ENCODE measurements at places on chromosomes 11 and 22.

GRCh38 chr22:47369020-47369419, 606.6 kb downstream of the TBC1D22A start:
- no peak for DNase-seq

DNA sequence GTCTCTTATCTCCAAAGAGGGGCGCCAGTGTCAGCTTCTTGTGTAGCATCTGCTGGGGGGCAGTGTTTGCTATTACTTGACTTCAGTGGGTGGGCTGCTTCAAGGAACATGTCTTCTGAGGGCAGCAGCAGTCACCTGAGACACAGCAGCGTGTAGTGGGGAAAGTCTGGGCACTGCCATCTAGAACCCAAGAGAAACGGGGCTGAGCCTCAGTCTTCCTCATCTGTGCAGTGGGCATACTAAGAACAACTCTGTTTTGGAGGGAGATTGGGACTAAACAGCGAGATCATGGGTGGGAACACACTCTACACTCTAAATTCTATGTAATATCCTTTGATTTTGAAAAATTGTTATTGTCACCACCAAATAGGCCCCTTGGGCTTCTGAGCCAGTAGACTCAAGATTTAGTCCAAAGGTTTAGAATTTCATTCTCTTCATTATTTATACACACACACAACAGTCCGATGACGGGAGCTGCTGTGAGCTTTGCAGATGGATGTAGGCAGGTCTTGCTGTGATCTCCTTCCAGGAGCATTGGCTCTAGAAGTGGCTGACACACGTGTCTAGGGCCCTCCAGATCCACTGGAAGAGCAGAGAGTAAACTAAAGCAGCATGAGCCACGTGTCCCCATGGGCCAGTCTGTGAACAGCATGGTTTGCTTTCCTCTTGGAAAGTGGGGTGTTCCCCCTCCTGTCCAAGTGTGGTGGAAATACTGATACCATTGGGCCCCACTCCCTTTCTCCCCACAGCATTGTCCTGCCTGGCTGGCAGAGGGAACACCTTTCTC, 51.8 kb downstream of the TRAF6 start:
- no peak for DNase-seq

- DNase-seq, result no peak
These were observed 68.6 kb downstream of the PHF21B start for GRCh38 chr22:44941207-44941606.

GRCh38 chr11:94700622-94701021, 67.5 kb upstream of the AMOTL1 start:
- no peak for DNase-seq

DNA sequence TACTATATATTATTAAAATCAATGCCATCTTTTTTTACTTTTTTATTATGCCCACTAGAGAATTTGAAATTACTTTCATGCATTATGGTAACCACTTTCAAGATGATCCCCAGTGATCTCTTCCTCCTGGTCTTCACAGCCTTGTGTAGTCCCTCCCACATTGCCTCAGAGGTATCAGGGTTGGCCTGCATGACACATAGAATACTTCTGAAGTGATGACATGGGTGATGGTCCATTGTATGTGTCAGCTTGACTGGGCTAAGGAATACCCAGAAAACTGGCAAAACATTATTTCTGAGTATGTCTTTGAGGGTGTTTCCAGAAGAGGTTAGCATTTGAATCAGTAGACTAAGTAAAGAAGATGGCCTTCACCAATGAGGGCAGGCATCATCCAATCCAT, 14.2 kb upstream of the ISX start:
- no peak for DNase-seq

GRCh38 chr11:59144096-59144495, 1.4 kb downstream of the FAM111A start:
- no peak for DNase-seq

- DNase-seq, result peak; percentile 40
These were observed 25.7 kb downstream of the DRD4 start for GRCh38 chr11:662689-663274.

DNA sequence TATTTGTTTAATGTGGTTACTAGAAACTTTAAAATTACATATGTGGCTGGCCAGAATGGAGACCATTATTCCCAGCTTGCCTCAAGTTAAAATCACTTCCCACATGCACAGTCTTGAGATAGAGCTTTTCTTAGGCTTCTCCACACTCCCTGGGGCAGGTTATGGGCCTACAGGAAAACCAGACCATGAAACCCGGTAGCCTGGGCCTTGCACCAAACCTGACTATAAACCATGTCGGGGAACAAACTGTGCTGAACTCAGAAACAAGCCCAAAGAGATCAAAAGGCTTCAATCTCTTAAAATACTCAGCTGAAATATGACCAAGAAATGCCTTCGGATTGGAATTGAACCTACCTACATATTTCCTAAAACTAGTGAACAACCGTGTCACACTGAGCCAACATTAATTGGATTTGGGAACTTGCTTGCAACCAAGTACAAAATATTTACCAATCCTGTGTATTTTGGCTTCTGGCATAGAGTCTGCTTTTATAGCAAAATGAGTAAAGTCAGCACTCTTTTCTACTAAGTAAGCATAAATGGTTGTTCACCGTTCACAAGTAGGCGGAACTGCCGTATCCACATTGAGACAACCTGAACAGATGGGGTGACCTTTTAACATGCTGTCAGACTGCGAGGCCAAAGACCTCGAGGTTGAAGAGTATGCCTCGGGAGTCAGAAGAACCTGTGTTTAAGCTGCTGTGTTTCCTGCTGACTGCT, 199.5 kb downstream of the FAM76B start:
- no peak for DNase-seq

- DNase-seq, result peak; percentile 3
These were observed 169.9 kb downstream of the CTTN start for GRCh38 chr11:70568035-70568813.

DNA sequence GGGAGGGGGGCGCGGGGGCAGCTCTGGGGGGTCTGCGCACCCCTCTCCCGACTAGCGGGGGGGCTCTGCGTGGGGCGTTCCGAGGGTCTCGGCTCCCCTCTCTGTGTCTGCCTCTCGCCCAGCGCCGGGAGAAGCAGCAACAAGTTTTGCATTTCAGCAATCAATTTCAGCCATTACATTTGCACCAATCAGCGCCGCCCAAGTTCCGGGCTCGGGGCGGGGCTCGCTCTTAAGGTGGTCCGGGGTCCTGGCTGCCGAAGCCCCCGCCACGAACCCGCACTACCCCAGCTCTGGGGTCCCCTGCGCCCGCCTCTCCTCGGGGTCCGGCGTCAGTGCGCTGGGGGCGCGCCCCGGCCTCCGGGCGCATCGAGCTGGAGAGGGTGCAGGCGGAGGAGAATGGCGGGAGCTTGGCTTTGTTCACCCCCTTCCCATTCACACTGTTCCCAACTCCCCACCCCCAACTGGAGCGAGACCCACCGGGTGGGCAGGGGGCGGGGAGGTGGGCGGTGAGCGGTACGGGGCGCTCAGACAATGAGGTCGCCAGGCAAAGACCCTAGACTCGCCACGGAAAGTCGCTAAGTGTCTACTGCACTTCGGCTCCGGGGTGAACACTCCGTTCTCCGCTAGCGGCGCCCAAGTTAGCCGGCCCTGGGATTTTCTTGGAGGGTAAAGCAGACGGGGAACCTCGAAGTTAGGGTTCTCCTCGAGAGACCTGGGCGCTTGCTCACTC, at the start of gene MN1:
TSS of gene MN1 (minus strand) at position 141 of the 730 bp plus-strand sequence. CDS start 1,213 bp downstream, outside the sequence.
- DNase-seq, result peak; percentile 63

DNA sequence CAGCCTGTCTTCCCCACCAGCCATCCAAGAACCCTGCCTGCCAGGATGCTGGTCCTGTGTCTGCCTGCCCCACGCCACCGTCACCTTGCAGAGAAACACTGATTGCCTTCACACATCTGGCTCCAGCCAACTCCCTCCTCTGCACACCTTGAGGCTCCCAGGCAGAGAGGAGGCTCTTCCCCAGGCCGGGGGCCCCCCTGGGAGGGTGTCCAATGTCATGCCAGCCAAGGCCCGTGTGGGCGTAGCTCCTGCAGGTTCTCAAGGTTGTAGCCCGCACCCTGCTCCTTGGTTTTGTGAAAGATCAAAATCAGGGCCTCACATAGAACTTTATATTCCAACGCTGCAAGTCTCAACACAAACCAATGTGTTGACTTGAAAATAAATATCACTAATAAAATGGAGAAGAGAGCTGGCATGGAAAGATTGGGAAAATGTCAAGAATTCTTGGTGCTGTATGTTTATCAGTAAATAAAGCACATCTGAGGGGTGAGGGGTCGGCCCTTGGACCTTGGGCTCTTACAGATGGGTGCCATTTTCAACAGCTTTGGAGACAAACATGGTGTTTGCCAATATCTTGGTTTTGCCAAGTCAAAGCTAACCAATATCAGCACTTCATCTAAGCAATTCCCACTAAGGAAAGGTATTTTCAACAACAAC, 6.7 kb upstream of the PPARA start:
- no peak for DNase-seq

DNA sequence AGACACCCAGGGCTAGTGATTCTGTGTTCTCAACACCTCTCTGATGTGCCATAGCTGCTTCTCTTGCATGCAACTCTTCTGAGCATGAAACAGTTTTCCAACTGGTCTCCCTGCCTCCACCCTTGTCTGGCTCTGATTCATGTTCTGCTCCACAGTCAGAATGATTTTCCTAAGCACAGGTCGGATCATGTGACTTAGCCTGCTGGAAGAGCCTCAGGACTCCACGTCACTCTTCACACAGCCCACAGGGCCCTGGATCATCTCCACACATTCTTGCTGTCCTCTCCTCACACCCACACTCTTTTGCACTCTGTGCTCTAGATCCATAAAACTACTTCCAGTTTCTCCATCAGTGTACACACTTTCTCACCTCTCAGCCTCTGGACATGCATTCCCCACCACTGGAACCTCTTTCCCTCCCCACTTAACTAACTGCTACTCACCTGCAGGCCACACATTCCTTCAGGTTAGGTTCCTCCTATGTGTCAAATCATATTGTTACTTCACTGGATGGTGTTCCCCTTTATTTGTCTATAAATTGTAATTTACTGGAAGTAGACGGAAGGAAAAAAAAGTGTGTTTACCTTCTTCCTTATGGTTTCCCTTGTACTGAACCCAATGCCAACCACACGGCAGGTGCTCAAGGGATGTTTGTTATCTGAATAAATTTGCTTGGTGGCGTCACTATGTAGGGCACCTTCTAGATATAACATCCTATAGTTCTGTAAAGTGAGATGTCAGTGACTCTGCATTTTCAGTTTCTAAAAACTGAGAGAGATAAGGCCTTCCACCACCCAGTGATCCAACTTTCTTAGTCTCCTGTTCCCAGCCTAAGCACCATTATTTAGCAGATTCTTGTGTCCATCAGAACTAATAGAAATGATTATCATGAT, 133.7 kb downstream of the ETS1 start:
- no peak for DNase-seq

DNA sequence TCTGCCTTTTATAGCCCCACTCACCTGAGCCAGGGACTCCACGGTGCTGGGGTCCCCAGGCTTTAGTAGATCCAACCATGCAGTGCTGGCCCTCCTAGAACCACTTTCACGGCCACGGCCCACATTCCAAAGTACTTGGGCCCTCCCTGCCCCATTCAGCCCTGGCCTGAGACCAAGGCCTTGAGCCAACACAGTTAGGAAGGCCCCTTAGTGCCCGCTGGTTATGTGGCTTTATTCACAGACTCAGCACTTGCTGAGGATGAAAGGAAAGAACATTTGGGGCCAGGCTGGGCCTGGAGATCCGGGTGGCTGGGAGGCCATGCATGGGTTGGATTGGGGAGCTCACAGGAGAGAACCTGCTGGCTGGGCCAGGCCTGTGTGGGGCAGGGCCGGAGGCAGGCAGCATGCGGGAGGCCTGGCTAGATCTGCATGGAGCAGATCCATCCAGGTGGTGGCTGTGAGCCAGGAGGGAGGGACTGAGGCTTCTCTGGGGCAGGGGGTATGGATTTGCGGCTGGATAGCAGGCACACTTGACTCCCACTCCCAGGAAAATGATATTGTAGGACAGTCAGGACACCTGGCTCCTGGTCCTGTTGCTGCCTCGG, 12.6 kb downstream of the CHRM1 start:
- DNase-seq, result no peak

DNA sequence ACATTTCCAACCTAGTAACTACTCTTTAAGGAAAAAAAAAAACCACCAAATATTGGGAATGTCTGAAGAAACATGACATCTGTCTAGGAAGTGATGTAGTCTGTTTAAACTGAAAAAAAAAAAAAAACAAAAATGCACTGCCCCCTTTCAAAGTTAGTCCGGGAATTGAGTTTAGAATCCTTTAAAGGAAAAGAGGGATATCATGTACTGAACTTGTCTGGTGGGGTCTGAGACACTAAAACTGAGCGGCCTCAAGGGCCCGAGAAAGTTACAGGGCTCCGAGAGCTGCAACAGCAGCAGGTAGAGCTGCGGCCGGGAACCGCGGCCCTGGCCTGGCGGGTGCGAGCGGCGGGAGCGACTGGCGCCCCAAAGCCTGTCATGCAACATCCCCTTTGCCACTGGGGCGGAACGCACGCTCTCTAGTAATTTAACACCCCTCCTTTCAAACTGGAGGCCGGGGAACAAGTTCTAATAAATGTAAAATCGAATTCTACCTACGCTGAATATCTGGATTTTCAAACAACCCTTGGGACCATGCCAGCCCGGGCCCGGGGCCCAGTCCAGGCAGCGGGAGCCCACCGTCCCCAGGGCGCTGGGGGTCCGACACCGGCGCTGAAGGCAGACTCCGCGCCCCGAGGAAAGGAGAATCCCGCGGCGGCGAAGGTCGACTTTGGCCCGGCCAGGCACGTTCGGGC, 736 bp downstream of the RDX start:
- peak; percentile 59 for DNase-seq

DNA sequence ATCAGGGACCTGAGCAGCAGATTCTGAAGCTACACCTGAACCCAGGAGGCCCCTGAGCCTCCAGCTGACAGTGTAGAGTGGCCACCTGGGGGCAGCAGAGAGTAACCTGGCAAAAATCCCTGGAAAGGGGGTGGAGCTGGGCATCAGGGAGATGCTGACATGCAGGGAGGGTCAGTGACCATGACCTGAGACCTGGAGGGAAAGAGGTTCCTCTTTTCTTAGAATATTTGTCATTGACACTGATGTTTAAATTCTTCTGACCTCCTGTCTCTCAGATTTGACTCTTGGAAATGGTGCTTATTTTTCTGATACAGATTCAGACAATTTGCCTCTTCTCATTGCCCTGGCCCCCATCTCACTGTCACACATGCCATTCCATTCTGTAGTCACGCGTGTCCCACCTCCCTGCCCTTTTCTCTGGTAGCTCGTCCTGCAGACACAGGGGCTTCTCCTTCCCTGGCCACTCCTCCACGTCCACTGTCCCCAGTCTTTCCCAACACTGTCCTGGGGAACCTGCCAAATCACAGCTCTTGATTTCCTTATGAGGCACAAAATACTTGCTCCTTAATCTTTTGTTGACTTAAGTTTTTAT, 117.2 kb upstream of the IGLL5 start:
- DNase-seq, result peak; percentile 56

- DNase-seq, result no peak
These were observed 127.8 kb downstream of the PARVA start for GRCh38 chr11:12505183-12505582.

DNA sequence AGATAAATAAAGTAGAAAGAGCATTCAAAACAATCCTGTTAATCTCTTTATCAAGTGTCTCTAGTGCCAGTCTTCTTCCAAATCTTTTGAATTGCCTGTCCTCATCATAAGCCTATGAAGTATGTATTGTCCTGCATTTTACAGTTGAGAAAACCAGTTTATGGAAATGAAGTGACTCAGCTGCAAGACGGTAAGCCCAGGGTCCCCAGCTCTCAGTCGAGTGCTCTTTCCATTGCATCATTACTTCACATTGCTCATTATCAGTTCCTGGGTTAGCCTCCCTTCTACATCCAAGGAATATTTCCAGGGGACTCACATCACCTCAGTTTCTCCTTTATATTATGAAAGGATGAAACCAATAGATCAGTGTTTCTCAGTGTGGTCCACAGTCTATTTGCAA, 9.1 kb upstream of the P4HA3 start:
- no peak for DNase-seq
